ENCODE measurements at places on chromosomes 6 and 20. TPM values are rescaled to one million over a fixed set of nuclear protein-coding genes. Genes with fewer than 3 reads are reported as not detected.
A peak's percentile ranks its signal among the peaks of the same experiment; 100 is the strongest.

- H3K27ac ChIP-seq = peak overlapping the region; percentile 72
- H3K27me3 ChIP-seq = no peaks in the 10 kb centered on the region
- no peak for DNase-seq
- H3K4me1 ChIP-seq = no peaks in the 10 kb centered on the region
- peak overlapping the region; percentile 47 for H3K4me3 ChIP-seq
These were observed 39.6 kb downstream of the OR2B2 start for GRCh38 chr6:27872642-27873020.

GRCh38 chr6:149651056-149651455, 2.5 kb upstream of the KATNA1 start:
- peaks cover 10% of the 10 kb centered on the region for H3K36me3 ChIP-seq
- H3K27me3 ChIP-seq = no peaks in the 10 kb centered on the region
- no peak overlapping the region for H3K27ac ChIP-seq
- H3K4me1 ChIP-seq = no peaks in the 10 kb centered on the region
- H3K4me3 ChIP-seq = no peak overlapping the region
- no peak for DNase-seq

DNA sequence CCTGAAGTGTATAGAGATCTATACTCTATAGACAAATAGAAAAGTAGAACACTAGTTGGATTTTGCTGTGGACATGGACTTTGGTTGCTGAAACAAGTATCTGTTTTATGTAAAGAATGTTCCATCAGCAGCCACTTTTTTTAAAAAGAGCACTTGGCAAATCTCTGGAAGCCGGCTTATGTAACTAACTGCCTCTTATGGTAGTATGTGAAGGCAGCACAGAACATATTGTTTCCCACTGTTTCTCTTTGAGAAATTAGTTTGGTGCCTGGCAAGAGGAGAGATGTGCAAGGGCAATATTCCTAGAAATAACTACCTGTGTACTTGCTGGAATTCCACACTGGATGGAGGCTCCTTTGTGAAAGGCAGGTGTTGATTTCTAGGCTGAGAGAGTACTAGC, 242.3 kb upstream of the PREP start:
- no peak overlapping the region for H3K27ac ChIP-seq
- no peak for DNase-seq
- H3K4me3 ChIP-seq = no peak overlapping the region
- H3K27me3 ChIP-seq = no peaks in the 10 kb centered on the region
- H3K4me1 ChIP-seq = peaks cover 3% of the 10 kb centered on the region

DNA sequence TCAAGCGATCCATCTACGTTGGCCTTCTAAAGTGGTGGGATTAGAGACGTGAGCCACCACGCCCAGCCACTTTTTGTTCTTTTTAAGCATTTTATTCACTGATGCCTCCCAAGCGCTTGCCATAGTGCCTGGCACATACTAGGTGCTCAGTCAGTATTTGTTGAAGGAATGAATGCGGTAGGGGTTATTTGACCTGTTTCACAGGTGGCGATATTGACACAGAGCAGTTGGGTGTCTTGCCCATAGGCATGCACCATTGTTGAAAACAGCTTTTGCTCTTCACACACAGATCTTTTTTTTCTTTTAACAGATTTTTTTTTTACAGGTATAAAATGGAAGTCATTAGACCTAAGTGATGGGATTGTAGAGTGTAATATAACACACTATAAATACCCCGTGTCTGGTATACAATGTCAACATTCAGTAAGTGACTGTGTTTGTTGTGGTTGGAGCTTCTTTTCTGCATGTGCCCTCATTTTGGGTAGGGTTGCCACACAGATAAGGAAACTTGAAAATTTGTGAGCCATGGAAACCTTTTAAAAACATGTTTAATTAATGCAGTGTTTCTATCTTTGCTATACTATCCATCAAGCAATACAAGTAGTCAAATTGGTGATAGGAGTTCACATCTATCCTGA, 24.8 kb downstream of the RREB1 start:
- H3K27me3 ChIP-seq = no peaks in the 10 kb centered on the region
- no peak overlapping the region for H3K27ac ChIP-seq
- H3K4me1 ChIP-seq = peaks cover 29% of the 10 kb centered on the region
- no peak overlapping the region for H3K4me3 ChIP-seq
- no peak for DNase-seq
- H3K36me3 ChIP-seq = no peaks in the 10 kb centered on the region

DNA sequence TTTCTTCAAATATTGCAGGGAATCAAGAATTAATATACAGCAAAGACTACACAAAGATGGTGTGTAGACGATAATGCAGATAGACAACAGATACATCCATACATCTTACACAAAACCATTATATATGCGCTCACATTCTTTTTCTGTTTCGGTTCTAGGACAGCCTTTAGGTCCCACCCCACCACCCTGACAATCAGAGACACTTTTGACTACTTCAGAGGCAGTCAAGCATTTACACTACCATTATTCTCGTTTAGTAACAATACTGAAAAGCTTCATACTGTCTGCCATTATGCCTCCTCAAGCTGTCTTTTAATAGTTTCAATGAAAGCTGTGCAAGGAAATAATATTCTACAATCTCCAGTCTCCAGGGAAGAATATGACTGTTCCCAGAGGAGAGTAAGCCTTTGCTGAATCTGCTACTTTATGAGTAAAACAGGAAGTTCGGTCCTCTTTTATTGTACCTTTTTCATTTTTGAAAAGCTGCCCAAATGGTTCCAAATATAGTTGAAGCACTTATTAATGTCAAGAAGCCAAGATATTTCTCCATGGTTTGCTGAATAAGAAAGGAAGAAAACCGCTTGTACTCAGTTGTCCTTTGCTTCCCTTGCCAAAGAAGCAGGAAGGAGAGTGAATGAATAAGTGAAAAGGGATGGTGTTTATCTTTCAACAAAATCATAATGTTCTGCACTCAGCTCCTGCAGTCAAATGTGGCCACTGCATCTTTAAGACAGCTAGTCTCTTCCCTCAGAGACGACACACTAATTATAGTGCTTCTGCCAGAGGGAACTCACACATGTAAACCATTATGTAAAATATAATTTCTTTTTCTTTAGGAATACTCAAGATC, 468.3 kb downstream of the CDC5L start:
- H3K4me1 ChIP-seq = no peaks in the 10 kb centered on the region
- H3K36me3 ChIP-seq = no peaks in the 10 kb centered on the region
- no peak for DNase-seq
- no peaks in the 10 kb centered on the region for H3K27me3 ChIP-seq

GRCh38 chr6:138592749-138593123, 93.4 kb upstream of the NHSL1 start:
- H3K4me1 ChIP-seq = peaks cover 10% of the 10 kb centered on the region
- no peak overlapping the region for H3K27ac ChIP-seq
- no peaks in the 10 kb centered on the region for H3K36me3 ChIP-seq
- no peak for DNase-seq
- no peaks in the 10 kb centered on the region for H3K27me3 ChIP-seq

DNA sequence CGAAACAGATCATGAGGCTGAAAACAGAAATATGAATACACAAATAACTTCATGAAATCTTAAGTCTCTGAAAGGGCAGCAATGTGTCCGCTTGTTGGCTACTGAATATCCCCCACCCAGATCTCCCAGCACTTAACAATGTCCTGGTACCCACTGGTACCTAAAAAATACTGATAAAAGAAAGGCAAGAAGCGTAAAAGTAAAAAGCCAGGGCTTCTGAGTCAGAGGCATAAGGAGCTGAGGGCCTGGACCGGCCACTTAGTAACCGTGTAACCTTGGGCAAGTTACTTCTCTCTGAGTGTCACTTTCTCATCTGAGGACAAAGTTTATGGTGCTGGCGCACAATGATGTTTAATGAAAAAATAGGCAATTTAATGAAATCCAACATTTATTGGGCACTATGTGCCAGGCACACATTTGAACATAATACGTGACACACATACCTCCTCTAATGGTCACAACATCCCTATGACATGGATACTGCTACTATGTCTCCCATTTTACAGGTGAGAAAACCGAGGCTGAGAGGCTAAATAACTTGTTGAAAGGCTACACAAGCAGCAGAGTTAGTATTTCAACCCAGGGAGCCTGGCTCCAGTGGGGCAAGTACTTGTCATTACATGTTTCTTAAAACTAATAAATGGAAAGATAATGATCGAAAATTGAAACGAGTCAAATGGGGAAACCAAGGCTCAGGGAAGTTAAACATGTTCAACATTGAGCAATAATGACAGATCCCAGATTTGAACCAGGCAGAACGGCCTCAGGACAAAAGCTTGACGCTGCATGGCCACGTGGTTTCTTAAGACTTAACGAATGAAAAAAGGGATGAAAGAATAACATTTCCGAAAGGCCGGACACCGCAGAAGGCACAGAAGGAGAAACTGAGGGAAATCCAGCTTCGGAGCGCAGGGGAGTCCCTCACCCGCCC, 828 bp downstream of the TP53RK start:
- H3K4me1 ChIP-seq = peaks cover 49% of the 10 kb centered on the region
- peak; percentile 23 for DNase-seq
- H3K4me3 ChIP-seq = peak overlapping the region; percentile 78
- no peaks in the 10 kb centered on the region for H3K36me3 ChIP-seq
- peak overlapping the region; percentile 95 for H3K27ac ChIP-seq

DNA sequence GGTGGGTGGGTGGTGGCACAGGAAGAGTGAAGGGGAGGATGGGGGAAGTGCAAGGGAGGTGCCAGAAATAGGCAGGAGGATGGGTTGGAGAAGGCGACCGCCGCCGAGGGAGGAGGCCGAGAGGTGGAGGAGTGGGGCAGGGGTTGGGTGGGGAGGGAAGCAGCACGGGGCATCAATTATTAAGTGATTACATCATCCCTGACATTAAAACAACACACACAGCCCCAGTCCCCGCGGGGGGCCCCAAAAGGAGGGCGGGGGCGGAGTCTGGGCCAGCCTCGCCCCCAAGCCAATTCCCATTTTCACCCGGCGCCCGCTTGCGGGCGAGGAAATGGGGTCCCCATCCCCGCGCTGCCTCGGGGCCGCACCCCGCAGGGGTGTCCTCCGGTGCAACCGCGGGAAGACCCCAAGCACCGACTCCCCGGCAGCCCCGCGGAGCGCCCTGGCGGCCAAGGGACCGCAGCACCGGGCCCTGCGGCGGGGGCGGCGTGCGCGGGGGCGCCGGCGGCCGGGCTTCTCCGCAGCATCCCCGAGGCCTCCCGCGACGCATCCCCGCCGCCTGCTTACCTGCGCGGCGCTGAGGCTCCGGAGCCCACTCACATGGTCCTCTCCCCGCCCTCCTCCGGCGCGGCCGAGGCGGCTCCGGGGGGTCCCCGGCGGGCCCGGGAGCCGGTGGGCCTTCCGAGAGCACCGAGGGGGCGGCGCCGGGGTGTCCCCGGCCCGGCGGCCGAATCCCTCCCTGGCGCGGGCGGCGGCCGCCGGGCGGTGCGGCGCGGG, 663 bp downstream of the FYN start:
- H3K4me3 ChIP-seq = peak overlapping the region; percentile 57
- H3K4me1 ChIP-seq = peaks cover 27% of the 10 kb centered on the region
- H3K36me3 ChIP-seq = no peaks in the 10 kb centered on the region
- H3K27me3 ChIP-seq = no peaks in the 10 kb centered on the region
- DNase-seq = peak; percentile 43

DNA sequence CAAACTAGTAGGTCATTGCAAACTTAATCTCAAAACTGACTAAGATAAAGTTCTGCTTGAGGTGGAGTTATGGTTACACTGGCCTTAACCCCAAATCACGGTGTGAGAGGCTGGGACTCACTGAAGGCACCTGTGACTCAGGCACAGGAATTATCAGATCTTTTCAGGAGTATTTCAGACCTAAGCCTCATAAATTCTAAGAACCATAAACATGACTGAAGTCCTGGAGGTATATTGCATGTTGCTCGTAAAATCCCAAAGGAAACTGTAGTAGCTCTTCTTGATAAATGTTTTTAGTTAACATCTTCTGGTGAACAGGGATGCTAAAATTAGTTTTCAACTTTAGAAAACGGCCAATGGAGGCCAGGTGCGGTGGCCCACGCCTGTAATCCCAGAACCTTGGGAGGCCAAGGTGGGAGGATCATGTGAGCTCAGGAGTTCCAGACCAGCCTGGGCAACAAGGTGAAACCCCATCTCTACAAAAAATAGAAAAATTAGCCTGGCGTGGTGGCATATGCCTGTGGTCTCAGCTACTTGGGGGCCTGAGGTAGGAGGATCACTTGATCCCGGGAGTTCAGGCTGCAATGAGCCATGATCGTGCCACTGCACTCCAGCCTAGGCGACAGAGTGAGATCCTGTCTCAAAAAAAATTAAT, 36.5 kb downstream of the DZANK1 start:
- no peak overlapping the region for H3K27ac ChIP-seq
- H3K4me3 ChIP-seq = no peak overlapping the region
- no peaks in the 10 kb centered on the region for H3K36me3 ChIP-seq
- no peaks in the 10 kb centered on the region for H3K4me1 ChIP-seq
- DNase-seq = no peak

GRCh38 chr6:142275236-142276006, 26.4 kb upstream of the ADGRG6 start:
- DNase-seq = no peak
- no peaks in the 10 kb centered on the region for H3K27me3 ChIP-seq
- H3K36me3 ChIP-seq = no peaks in the 10 kb centered on the region
- H3K27ac ChIP-seq = no peak overlapping the region
- H3K4me3 ChIP-seq = no peak overlapping the region
- H3K4me1 ChIP-seq = no peaks in the 10 kb centered on the region

DNA sequence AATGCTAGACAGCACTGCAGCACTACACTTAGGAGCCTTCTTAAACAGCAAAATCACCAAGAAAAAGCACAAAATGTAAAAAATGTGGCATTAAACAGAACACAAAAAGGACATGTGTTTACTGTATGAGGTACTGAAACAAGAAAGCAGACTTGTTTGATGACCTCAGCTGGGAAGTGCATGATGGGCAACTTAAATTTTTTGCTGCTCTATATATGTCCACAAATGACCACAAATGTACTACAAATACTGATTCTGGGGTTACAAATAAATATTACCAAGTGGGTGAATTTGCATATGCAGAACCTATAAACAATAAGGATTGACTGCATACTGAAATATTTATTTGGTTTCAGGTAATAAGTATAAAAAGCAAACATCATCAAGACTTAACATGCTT, 13.1 kb downstream of the RAB23 start:
- H3K4me1 ChIP-seq = peaks cover 3% of the 10 kb centered on the region
- H3K27ac ChIP-seq = no peak overlapping the region
- DNase-seq = no peak
- H3K36me3 ChIP-seq = no peaks in the 10 kb centered on the region
- H3K27me3 ChIP-seq = no peaks in the 10 kb centered on the region

- DNase-seq = no peak
- no peaks in the 10 kb centered on the region for H3K36me3 ChIP-seq
- no peaks in the 10 kb centered on the region for H3K4me1 ChIP-seq
- H3K4me3 ChIP-seq = no peak overlapping the region
These were observed 116.3 kb upstream of the MTHFD1L start for GRCh38 chr6:150749091-150749670.

- peaks cover 27% of the 10 kb centered on the region for H3K4me1 ChIP-seq
- H3K4me3 ChIP-seq = no peak overlapping the region
- DNase-seq = no peak
- peak overlapping the region; percentile 15 for H3K27ac ChIP-seq
These were observed 366.0 kb downstream of the LAMA2 start for GRCh38 chr6:129248946-129249345.

- H3K36me3 ChIP-seq = no peaks in the 10 kb centered on the region
- no peak overlapping the region for H3K27ac ChIP-seq
- no peak for DNase-seq
- H3K27me3 ChIP-seq = no peaks in the 10 kb centered on the region
- no peak overlapping the region for H3K4me3 ChIP-seq
These were observed 44.2 kb downstream of the MOXD1 start for GRCh38 chr6:132357120-132357519.

MEP1A gene
- not detected for total RNA-seq

HDGFL1 gene
- total RNA-seq = not detected

GTF3C6 gene
- total RNA-seq = 21.6 TPM

C6orf15 gene
- total RNA-seq = not detected

GNMT gene
- total RNA-seq = 3.1 TPM

ARID1B gene
- 110 TPM for total RNA-seq
